RPMI7951 (cell line): ENCODE measurements at places on chromosomes 5 and 9.

GRCh38 chr5:34499001-34499734 is 157.0 kb upstream of the RAI14 start:
- peak; percentile 77 for DNase-seq

- DNase-seq: peak; percentile 14
Measured at GRCh38 chr9:8895861-8896224, 1096.3 kb upstream of the DMAC1 start.

DNA sequence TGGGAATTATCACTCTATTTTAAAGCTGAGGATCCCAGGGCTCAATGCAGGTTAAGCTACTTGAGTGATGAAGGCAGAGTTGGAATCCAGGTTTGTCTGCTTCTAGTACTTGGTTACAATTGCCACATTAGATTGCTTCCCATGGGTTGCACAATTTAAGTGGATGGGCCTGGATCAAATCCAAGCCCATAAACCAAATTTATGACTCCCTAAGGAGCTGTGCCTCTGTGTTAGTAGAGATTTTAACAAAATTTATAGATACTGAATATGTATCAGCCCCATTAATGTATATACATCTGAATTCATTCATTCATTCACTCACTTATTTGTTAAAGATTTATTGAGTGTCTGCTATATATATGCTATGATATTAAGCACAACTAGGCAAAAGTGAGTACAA is 332.3 kb upstream of the KLF9 start:
- no peak for DNase-seq

- DNase-seq: no peak
Measured at GRCh38 chr9:13847270-13847669, 466.7 kb downstream of the NFIB start.

- no peak for DNase-seq
Measured at GRCh38 chr9:129176701-129177442, 1.2 kb downstream of the IER5L start.

DNA sequence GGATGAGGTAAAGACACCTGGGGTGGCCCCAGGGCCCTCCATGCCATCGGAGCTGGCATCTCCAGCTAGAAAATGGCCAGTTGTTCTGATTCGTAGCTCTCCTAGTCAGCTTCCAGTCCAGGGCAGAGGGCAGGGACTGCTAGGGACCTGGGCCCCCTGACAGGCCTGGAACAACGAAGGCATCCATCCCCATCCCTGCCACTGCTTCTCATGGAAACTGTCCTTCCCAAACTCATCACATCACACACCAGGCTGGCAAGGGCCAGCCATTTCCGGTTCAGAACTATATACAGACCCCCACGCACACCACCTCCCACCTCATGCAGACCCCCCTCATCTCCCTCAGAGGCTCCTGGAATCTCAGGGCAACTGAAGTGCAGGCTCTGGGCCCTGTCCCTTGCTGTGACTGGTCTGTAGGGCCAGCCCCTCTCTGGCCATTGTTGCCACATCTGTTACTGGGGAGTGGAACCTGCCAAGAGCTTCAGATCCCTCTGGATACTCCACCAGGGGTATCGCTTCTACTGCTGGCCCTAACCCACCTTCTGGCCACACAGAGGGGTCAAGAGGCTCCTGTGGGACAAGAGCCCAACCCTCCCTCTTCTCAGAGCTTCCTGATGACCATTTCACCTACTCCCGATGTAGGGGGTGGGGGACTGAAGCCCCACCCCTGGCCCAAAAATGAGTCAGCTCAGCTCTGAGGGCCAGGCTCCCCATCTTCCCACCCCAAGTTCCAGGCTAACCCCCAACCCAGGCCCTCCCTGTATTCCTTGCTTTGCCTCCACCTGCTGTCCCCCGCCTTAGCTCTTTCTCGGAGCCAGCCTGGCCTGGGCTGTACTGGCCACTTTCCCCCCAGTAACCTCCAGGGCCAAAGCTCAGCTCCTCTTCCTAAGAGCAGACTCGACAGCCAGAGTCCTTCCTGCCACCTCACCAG is 1.2 kb upstream of the MZB1 start:
- no peak for DNase-seq

DNA sequence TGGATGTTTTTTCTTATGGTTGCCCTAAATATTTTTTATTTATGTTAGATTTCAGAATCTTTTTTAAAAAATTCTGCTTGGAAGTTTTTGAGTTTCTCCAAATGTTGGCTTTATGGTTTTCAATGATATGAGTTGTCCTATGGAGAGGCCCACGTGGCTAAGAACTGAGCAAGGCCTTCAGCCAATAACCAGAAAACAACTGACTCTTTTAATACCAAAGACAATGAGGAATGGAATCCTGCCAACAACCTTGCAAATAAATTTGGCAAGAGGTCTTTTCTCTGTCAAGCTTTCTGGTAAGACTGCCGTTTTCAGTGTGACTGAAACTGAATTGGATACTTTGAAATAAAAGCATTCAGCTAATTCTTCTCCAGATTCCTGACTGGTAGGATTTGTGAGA is 1740.1 kb upstream of the WWC1 start:
- no peak for DNase-seq

DNA sequence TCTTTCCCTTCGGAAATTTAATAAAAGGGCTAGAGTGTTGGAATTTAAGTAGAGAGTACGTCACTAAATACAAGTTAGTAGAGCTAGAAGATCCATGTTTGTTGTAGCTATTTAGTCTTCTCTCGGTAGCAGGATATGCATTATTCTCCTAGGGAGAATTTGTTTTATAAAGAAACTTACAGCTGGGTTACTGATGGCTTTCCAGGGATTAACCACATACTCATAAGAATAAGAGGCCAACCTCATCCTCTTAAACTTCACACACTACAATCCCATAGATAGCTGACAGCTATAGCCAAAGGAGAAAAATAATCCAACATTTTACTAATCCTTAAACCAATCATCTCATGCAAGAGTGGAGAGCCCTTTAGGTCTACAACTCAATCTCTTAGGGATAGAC is 43.0 kb downstream of the TLE1 start:
- no peak for DNase-seq

GRCh38 chr5:164555809-164556208 is 1050.4 kb downstream of the MAT2B start:
- DNase-seq: no peak

DNA sequence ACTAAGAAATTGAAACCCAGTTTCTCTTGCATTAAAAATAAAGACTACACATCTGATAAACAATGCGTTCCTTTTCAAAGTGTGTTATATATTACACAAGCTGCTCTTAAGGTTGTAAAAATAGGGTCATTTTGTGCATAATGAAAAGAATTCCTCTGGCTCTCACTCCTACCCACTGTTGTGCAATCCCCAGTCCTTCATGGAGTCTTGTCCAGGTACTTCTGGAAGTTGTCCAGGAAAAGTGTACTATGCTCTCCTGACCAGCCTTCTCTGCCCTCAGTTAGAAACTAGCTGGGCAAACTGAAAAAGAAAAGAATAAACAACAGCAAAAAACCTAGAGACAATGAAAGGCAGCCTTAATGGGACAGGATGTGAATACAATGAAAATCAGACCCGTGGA is 345.5 kb upstream of the PAPPA start:
- no peak for DNase-seq

DNA sequence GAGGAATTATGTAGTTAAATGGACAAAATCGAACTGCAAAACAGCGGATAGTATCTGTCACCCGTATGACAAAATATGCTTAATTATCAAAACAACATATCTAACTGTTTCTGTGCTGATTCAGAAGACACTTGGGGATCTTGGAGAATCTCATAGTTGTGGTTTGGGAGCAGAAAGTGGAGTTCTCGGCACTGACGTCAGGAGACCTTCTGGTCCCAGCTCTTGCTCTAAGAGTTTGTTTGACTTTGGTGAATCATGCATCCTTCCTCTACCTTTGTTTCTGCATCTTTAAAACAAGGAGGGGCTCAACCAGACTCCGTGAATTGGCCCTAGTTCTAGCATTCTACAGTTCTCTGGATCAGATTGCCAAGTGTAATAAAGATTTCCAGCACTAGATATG is 37.0 kb upstream of the TAF1L start:
- peak; percentile 2 for DNase-seq

- no peak for DNase-seq
Measured at GRCh38 chr5:96260009-96260408, 173.0 kb downstream of the PCSK1 start.

GRCh38 chr5:73612799-73613198 is 13.2 kb upstream of the ARHGEF28 start:
- DNase-seq: no peak

- no peak for DNase-seq
Measured at GRCh38 chr5:127923804-127924570, 159.6 kb upstream of the SLC12A2 start.

- peak; percentile 95 for DNase-seq
Measured at GRCh38 chr9:113609562-113610318, 146.2 kb downstream of the RGS3 start.

GRCh38 chr5:34686762-34687268 is 30.7 kb downstream of the RAI14 start:
- peak; percentile 92 for DNase-seq

DNA sequence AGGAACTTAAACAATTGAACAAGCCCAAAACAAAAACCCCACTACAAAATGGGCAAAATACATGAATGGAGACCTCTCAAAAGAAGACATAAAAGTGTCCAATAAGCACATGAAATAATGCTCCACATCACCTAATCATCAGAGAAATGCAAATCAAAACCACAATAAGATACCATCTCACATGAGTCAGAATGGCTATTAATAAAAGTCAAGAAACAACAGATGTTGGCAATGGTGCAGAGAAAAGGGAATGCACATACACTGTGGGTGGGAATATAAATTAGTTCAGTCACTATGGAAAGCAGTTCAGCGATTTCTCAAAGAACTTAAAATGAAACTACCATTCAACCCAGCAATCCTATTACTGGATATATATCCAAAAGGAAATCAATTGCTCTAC is 337.4 kb upstream of the GRIA1 start:
- DNase-seq: peak; percentile 38

- DNase-seq: no peak
Measured at GRCh38 chr9:131308906-131309529, 19.5 kb downstream of the PLPP7 start.

- DNase-seq: peak; percentile 17
Measured at GRCh38 chr5:167623354-167623753, 668.1 kb upstream of the WWC1 start.
